ENCODE measurements at places on chromosomes 12 and 14.

DNA sequence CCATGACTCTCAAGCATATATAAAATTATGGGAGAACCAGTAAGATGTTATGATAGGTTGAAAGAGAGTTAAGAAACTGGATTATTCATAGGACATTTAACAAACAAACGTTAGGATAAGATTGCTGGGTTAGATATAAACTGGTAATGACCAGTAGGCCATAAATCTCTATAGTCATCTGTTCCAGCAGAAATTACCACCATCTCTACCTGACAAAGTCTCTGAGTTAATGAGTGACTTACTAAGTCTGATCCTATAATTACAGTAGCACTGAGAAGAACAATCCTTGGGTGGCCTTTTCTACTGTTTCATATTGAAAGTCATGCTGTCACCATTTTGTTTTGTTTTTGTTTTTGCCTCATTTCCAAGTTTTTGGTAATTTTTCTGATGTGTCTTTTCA, 136.9 kb upstream of the CNOT2 start:
- DNase-seq = no peak

DNA sequence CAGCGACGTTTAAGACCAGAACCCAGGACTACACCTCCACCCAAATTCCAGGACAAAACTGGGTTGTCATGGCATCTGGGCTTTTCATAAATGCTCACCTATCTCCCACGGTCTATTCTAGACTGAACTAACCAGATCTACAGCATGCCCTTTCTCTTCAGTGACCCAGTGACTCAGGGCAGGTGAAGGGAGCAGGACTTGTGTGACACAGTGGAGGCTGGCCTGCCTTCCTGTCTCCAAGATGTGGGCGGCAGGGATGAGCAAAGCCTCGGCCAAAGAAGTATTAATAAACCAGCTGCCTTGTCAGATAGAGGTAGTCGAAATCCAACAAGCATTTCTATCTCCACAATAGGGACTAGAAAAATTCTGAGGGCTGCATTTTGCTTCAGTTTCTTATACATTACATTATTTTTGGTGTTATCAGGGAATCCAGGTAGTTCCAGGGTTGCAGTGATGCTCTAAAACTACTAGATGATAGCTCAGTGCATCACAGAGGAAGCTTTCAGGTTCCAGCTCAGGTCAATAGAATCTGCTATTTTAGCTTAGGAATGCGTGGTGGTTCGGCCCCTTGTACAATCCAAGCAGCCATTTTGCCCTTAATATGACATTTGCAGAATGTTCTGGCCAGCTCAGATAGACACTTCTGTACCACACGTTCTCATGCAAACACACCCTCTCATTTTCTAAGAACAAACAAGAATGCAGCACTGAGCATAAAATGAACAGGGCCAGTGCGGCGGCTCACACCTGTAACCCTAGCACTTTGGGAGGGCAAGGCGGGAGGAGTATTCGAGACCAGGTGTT, 4.2 kb upstream of the GLRX5 start:
- DNase-seq = no peak

GRCh38 chr14:98888927-98889835, 382.8 kb downstream of the BCL11B start:
- DNase-seq = no peak

DNA sequence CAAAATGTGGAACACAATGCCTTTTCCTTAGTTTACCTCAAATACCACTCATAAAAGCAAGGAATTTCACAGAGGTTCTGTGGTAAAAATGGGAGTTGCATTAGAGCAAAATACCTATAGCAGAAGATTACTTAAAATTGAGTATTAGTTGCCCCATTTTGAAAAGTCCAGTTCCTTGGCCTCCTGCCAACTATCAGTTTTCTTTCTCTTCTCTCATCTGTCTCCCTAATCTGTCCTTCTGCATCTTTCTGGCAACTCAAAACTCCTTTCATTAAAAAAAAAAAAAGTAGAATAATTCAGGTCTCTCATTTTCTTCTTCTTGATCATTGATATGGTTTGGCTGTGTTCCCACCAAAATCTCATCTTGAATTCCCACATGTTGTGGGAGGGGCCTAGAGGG, 127.3 kb downstream of the ATP23 start:
- no peak for DNase-seq

DNA sequence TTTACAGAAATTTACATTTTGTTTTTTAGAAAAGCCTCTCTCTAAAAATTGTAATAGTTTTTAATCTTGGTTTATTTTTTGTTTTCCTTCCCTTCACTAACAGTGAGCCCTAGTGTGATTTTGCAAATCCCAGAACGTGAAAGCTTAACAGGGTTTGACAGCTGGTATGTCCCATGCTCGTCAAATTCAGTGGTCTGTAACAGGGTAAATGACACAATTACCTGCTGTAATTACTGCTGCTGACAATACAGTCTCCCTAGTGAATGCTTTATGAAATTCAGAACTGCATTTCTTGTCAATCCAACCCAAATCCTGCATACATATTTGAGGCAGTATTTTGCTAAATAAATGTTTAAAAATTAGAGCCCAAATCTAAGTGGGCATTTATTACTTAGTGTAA, 249.2 kb downstream of the NELL2 start:
- DNase-seq = no peak

DNA sequence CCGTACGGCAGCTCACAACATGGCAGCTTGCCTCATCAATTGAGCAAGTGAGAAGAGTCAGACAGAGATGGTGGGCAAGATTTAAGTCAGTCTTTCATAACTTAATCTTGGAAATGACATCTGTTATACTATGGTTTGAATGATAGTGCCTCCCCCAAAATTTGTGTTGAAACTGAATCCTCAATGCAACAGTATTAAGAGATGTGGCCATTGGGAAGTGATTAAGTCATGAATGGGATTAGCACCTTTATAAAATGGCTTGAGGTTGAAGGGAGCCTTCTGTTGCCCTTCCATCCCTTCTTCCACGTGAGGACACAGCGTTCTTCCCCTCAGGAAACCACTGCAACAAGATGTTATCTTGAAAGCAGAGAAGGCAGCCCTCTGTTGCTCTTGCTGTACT, 124.2 kb downstream of the C12orf75 start:
- no peak for DNase-seq

- peak; percentile 33 for DNase-seq
Measured at GRCh38 chr12:79055926-79056674, 191.5 kb downstream of the SYT1 start.

GRCh38 chr12:103279444-103279843, 216.3 kb downstream of the C12orf42 start:
- no peak for DNase-seq

GRCh38 chr12:47817272-47818006, 2.3 kb downstream of the HDAC7 start:
- peak; percentile 60 for DNase-seq

GRCh38 chr14:100294213-100294962, 11.9 kb downstream of the SLC25A29 start:
- no peak for DNase-seq

GRCh38 chr14:26132061-26132645, 465.7 kb downstream of the NOVA1 start:
- DNase-seq = no peak

DNA sequence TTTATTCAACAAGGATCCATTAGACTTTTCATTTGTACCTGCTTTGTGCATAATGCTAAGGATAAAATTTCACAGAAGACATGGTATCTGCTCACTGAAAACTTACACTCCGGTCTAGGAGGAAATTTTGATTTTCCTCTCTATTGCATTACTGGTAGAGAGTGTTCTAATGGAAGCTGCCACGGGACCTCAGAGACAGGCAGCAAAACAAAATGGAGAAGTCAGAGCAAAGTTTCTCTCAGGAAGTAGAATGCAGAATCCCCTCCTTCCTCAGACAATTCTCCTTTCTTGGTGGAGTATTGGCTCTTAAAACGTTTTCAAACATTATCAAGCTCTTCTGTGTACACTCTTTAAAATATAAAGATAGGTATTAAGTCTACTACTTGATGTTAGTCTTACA, 12.3 kb downstream of the CLEC2B start:
- no peak for DNase-seq

- DNase-seq = no peak
Measured at GRCh38 chr12:123617580-123617979, 15.7 kb downstream of the DDX55 start.

- DNase-seq = no peak
Measured at GRCh38 chr12:81859521-81859920, 100.4 kb upstream of the PPFIA2 start.

GRCh38 chr14:51488569-51489220, 163.0 kb upstream of the FRMD6 start:
- DNase-seq = no peak

DNA sequence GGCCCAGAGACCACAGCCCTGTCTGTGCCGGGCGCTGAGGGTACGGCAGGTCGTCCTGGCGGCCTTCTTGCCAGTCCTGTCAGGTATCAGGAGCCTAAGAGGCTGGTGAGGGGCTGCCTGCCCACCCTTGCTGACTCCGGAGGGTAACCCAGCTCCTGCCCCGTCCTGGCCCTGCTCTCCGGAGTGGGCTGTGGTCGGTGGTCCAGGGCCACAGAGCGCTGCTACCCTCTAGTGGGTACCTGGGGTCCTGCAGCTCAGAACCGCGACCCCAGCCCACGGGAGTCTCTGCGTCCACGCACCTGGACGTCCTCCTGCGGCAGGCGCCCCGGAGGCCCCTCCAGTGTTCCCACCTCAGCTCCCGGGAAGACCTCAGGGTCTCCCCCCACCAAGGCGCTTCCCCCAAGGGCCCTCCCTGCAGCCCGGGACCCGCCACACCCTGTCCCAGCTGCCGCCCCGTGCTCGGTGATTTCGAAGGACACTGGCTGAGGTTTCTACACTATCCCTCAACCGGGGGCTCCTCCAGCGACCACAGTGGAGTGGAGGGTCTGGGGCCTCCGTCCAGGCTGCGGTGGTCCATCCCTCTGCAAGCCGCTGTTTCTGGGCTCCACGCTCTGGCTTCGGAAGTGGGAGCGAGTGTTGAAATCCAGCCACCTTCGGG, 75.9 kb upstream of the FBRSL1 start:
- DNase-seq = no peak

DNA sequence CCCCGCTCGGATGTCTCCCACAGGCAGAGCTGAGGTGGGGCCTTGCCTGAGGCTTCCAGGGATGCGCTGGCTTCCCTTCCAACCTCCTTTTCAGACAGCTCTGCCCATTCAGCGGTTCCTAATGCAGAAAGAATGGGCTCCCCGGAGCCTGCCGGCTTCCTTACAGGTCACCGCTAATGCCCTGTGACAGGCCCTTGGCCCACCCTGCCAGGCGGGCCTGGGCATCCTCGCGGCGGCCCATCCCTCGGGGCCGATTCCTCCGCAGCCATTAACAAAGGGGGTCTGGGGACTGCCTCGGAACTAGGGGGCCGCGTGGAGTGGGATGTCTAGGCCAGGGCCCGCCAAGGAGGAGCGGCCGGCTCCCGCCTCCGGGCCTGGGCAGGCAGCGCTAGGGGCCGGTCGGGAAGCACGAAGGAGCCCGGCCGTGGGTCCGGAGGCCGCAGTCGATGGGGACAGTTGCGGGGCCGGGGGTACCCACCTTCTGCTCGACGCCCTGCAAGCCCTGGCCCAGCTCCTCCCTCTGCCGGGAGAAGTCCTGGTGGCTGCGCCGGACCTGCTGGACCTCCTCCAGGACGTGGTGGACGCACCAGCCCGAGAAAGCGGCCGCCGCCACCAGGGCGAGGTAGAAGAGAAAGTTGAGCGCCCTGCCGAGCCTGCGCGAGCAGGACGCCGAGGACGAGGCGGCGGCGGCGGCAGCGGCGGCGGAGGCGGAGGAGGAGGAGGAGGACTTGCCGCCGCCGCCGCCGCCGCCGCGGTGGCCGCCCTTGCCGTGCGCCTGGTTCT, 738 bp downstream of the CKAP4 start:
- DNase-seq = peak; percentile 84

- no peak for DNase-seq
Measured at GRCh38 chr14:96055753-96056508, 16.8 kb downstream of the C14orf132 start.

DNA sequence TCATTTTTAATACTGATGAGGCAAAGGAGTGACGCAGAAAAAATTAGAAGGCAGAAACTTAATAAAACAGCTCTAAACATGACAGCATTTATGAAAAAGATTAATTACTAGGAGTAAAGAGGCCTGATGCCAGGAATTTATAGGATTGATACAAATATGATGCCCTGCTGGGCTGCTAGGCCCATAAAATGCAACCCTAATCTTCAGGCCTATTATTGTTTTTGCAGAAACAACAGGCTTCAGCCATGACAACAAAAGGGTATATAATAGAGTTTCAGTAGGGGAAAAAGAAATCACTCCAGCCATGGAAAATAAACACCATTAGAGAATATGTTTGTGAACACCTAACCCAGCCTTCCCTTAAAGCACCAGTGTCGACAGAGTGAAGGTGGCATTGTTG, 50.6 kb downstream of the OTX2 start:
- DNase-seq = no peak

GRCh38 chr14:101359221-101360053, 201.9 kb upstream of the DIO3 start:
- no peak for DNase-seq

DNA sequence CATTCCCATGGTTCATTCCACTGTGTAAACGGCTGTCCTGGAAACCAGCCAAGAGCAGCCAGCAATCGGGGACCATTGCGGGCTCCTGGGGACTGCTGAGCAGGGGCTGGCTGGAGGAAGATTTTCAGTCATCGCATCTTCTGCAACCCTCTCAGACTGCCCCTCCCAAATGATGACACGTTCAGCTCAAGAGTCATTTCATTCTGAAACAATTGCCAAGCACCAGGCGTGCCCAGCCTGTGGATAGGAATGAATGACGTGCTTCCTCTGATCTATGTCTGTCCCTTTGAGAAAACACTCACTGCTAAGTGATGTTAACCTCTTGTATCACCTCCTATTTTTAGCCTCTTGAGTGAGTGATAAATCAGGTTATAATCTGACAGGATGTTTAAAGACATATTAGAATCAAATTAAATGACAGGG, 62.0 kb downstream of the NDUFA12 start:
- peak; percentile 89 for DNase-seq

DNA sequence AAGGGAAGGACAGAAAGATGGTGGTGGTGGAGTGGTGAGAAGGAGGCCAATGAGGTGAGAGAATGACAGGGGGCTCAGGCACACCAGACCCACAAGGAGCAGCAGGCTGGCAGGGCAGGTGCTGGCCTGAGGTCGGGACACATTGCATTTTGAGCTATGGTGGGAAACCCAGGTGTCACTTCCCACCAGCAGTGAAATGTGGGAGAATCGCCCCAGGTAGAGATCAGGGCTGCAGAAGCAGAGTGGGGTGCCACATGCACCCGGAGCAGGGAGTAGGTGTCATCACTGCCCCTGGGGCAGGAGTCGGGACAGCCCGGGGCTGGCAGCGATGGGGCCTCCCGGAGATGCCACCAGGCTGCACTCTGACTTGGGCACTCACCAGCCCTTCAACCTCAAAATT, 315.8 kb downstream of the BCL11B start:
- no peak for DNase-seq

DNA sequence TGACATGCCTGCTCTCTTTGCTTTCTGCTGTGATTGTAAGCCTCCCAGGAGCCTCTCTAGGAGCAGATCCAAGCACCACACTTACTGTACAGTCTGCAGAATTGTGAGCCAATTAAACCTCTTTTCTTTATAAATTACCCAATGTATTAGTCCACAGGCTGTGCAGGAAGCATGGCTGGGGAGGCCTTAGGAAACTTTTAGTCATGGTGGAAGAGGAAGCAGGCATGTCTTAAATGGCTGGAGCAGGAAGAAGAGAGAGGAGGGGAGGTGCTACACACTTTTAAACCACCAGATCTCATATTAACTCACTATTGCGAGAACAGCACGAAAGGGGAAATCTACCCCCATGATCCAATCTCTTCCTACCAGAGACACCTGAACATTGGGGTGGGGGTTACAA, 108.9 kb downstream of the DERA start:
- no peak for DNase-seq
